ENCODE measurements at places on chromosomes 11 and 22. TPM values are rescaled to one million over a fixed set of nuclear protein-coding genes. Genes with fewer than 3 reads are reported as not detected.

The ANKK1 gene
- total RNA-seq: not detected

- H3K27ac ChIP-seq: no peak overlapping the region
- no peak overlapping the region for H3K4me3 ChIP-seq
- no peaks in the 10 kb centered on the region for H3K27me3 ChIP-seq
- H3K36me3 ChIP-seq: no peaks in the 10 kb centered on the region
- DNase-seq: no peak
These were observed 3899.1 kb upstream of the OR11H1 start for GRCh38 chr22:11628651-11629511.

DNA sequence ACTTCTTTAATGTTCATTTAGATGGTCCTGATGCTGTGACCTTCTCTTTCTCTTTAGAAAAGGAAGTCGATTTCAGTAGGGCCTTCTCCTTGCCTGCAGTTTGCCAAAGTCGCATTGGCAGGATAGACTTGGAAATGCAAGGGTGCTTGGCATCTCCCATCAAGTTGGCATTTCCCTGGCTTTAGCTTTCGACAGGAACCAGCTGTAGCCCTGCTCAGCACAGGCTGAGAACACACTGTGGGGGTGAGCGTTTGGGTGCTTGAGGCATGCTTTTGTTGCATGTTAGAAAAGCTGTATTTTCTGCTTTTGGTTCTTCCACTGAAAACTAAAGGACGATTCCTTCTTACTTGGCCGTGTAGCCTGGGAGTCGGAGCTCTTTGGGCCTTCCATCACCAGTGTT is 37.7 kb downstream of the LDLRAD3 start:
- H3K27ac ChIP-seq: no peak overlapping the region
- no peaks in the 10 kb centered on the region for H3K27me3 ChIP-seq
- no peaks in the 10 kb centered on the region for H3K36me3 ChIP-seq
- no peak overlapping the region for H3K4me3 ChIP-seq

DNA sequence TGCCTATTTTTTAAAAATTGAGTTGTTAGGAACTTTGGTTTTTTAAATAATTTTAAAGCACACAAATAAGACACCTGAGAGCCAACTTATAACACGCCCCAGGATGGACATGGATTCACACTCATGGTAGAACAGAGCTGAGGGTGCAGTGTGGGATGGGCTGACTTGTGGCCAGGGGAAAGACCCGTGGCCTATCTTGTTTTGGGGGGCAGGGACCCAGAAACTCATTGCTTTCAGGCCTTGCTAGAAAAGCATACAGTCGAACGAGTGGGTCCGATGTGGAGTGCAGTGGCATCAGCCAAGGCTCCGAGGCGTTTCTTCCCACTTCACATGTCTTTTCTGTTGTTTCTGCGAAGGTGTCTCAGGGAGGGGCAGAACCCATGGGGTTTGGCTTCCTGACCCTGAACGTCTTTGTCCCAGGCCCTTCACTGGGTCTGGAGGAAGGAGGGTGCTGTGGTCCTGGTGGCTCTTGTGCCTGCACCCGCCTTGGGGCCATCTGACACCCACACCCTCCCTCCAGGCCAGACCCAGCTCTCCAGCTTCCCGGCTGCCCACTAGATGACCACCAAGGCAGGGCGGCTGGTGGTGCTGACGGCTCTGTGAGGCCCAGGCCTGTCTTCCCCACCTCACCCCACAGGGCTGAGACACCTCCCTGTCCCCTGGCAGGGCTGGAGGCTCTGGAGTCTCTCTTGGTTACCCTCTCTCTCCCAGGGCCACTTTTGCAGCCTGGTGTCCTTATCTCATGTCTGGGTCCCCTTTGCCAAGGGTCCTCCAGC is 120.8 kb downstream of the KCNQ1 start:
- no peak for DNase-seq
- H3K4me1 ChIP-seq: no peaks in the 10 kb centered on the region
- no peaks in the 10 kb centered on the region for H3K36me3 ChIP-seq

GRCh38 chr11:134592391-134592990 is 180.4 kb upstream of the B3GAT1 start:
- H3K4me1 ChIP-seq: no peaks in the 10 kb centered on the region
- no peak overlapping the region for H3K4me3 ChIP-seq
- no peaks in the 10 kb centered on the region for H3K27me3 ChIP-seq
- H3K36me3 ChIP-seq: no peaks in the 10 kb centered on the region

DNA sequence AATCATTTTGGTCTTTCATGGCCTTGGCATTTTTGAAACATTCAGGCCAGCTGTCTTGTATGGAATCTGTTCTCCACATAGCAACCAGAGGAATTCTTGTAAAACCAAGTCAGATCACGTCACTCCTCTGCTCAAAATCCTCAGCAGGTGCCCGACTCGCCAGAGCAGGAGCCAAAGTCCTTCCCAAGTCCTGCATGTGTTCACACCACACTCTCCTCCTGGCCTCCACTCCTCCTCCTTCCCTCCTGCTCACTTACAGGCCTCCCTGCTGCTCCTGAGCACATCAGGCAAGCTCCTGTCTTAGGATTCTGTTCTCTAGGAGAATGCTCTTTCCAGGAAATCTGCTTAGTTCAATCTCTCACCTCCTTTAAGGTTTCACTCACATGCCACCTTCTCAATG is 6.9 kb upstream of the PSMC3 start:
- no peaks in the 10 kb centered on the region for H3K27me3 ChIP-seq
- DNase-seq: no peak
- no peaks in the 10 kb centered on the region for H3K36me3 ChIP-seq
- no peak overlapping the region for H3K27ac ChIP-seq
- no peak overlapping the region for H3K4me3 ChIP-seq

DNA sequence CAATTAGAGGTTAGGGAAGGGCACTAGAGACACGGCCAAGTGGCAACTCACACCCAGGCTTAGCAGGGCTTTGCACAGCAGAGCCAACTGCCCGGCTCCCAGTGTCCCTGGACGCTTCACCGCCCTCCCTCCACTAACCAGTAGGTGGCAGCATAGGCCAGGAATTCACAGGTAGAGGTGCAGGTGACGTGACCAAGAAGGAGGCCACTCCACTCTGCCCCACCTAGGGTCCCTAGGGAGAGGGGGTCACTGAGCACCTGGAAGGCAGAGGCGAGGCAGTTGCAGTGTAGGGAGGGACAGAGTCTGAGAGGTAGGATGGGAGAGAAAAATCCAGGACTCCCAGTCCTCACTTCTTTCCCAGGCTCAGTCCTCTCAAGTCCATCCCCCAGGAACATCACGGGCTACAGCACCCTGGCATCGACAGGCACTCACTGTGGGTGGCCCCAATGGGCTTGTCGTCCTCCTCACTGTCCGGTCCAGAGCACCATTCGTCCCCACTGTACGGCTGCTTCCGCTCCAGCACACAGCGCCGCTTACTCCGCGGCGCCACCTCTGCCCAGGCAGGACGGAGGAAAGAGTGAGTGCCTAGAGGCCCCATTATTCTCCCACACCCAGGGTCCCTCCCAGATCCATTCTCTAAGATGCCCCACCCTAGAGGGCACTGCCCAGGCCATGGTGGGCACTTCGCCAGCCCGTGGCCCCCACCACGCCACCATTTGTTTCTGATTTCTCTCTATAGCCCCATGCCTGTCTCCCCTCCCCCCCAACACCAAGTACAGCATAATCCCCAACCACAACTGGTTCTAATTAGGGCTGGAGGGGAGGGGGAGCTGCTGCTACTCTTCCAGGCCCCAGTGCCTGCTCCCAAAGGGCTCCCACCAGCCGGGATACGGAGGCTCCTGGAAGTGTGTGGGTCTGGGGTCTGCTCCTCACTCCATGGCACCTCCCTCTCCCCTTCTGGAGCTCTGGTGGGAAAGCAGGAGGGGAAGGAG is 18.4 kb downstream of the BCL9L start:
- H3K4me1 ChIP-seq: peaks cover 30% of the 10 kb centered on the region
- peak; percentile 82 for DNase-seq
- no peak overlapping the region for H3K4me3 ChIP-seq
- no peak overlapping the region for H3K27ac ChIP-seq
- peaks cover 2% of the 10 kb centered on the region for H3K36me3 ChIP-seq

Data from endothelial cell of umbilical vein (primary cell).